ENCODE measurements at places on chromosomes 1 and 21.
A peak's percentile ranks its signal among the peaks of the same experiment; 100 is the strongest.

- H3K4me3 ChIP-seq, result no peak overlapping the region
- H3K27ac ChIP-seq, result no peak overlapping the region
- H3K36me3 ChIP-seq, result no peaks in the 10 kb centered on the region
- no peaks in the 10 kb centered on the region for H3K4me1 ChIP-seq
- H3K27me3 ChIP-seq, result peaks cover 29% of the 10 kb centered on the region
These were observed 50.7 kb downstream of the KAZN start for GRCh38 chr1:14648896-14649855.

GRCh38 chr1:13714851-13715250 is 14.9 kb downstream of the PRDM2 start:
- no peak overlapping the region for H3K4me3 ChIP-seq
- no peak overlapping the region for H3K27ac ChIP-seq
- no peaks in the 10 kb centered on the region for H3K27me3 ChIP-seq
- no peaks in the 10 kb centered on the region for H3K36me3 ChIP-seq

DNA sequence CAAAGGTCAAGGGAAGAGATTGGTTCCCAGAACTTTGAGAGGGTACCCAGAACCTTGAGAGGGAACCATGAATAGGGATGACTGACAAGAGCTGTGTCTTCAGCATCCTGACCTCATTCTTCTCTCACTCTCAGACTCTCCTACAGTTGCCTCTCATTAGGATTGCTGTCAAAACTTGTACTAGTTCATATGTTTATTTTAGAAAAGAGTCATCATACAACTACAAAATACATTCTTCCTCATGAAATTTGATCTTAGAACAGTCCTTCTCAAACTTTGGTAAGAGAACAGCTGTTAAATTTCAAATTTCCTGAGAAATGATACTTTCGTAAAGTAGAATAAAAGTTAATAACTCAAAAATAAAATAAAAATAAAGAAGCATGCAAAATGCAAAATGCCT is 161.4 kb upstream of the ZRANB2 start:
- no peak overlapping the region for H3K4me3 ChIP-seq
- DNase-seq, result no peak
- H3K27ac ChIP-seq, result no peak overlapping the region
- no peaks in the 10 kb centered on the region for H3K27me3 ChIP-seq

DNA sequence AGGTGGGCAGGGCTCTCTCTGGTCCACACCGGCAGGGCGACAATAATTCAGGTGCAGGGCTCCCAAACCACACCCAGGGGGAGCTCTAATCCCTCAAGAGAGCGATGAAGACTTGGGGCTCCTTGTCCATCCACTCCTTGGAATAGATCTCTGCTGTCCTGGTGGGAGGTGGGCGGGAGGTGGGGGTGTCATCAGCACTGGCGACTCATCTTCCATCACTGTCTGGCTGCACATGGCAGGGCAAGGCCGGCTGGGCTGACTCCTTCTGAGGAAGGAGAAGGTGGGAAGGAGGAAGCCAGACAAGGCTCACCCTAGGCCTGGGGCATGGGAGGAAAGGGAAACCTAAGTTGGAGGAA is 29.3 kb downstream of the TNNT2 start:
- no peak overlapping the region for H3K4me3 ChIP-seq
- no peaks in the 10 kb centered on the region for H3K4me1 ChIP-seq
- H3K27me3 ChIP-seq, result peaks cover 32% of the 10 kb centered on the region
- no peak for DNase-seq
- H3K36me3 ChIP-seq, result no peaks in the 10 kb centered on the region

DNA sequence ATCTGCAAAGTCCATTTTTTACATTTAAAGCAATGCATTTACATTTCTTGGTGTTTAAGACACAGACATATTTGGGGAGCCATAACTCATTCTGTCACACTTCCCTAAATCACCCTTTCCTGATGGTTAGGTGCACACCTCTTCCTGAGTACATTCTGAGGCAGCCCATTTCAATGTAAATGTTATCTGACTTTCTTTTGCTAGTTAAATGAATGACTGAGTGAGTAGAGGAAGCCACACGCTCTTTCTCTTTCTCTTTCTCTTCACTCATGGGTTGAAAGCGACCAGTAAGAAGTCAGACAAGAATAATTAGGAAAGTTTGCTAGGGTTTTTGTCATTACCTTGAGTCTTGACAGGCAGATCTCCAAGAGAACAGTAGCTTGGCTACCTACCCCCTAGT is 143.1 kb downstream of the S1PR1 start:
- no peak for DNase-seq
- H3K27me3 ChIP-seq, result no peaks in the 10 kb centered on the region
- H3K4me3 ChIP-seq, result no peak overlapping the region
- no peaks in the 10 kb centered on the region for H3K36me3 ChIP-seq
- H3K4me1 ChIP-seq, result peaks cover 4% of the 10 kb centered on the region

GRCh38 chr1:227946624-227947385 is 927 bp downstream of the WNT9A start:
- no peak overlapping the region for H3K27ac ChIP-seq
- no peaks in the 10 kb centered on the region for H3K36me3 ChIP-seq
- DNase-seq, result no peak
- H3K4me3 ChIP-seq, result peak overlapping the region; percentile 73
- peaks cover 4% of the 10 kb centered on the region for H3K4me1 ChIP-seq
